ENCODE measurements at places on chromosomes 4 and X.

GRCh38 chrX:118855681-118856310, 32.2 kb downstream of the ZCCHC12 start:
- DNase-seq, result no peak

GRCh38 chrX:130170752-130171445, 863 bp upstream of the RAB33A start:
- no peak for DNase-seq

GRCh38 chr4:159148441-159148840, 45.6 kb downstream of the RAPGEF2 start:
- no peak for DNase-seq

GRCh38 chr4:22428441-22428840, 87.4 kb downstream of the ADGRA3 start:
- DNase-seq, result no peak

DNA sequence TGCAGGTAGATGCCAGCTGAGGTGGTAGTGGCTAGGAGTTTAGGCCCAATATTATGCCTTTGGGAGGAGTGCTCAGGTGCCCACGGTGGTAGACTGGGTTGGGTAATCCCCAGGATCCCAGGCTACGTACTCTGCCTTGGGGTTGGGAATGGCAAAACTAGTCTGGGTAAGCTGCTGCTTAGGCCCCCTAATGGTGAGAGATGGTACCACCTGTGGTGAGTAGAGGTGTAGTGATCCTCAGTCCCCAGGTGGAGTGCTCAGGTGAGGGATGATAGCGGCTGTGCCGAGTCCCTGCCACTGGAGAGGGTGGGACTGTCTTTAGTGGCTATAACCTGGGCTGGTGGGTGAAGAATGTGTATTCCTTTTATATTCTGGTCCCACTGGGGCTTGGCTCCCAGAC, 75.2 kb downstream of the IL1RAPL2 start:
- DNase-seq, result no peak

DNA sequence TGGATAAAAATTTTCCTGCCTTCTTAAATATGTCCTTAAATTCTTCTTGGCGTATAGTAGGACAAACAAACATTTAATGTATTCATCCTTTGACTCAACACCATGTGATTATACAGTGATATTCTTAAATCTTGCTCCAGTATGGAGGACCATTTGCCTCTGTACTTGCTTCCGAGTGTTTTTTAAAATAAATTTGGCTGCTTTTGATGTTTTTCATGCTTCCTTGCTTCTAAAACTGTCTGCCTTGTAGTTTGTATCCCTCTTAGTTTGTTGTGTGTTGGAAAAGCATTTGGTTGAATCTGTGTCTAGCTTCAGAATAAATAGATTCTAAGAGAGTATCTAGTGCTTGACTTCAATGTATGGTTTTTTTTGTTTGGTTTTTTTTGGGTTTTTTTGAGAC, 12.3 kb downstream of the ING2 start:
- no peak for DNase-seq

- no peak for DNase-seq
Measured at GRCh38 chrX:132743086-132743485, 215.3 kb downstream of the HS6ST2 start.

- no peak for DNase-seq
Measured at GRCh38 chrX:74248889-74249288, 55.1 kb upstream of the ZCCHC13 start.

- no peak for DNase-seq
Measured at GRCh38 chr4:146191766-146192458, 16.4 kb downstream of the LSM6 start.
